ENCODE measurements at places on chromosomes 3 and 15. TPM values are rescaled to one million over a fixed set of nuclear protein-coding genes. Genes with fewer than 3 reads are reported as not detected.

GRCh38 chr3:186109897-186110803 is 1.3 kb upstream of the ETV5 start:
- peak; percentile 77 for DNase-seq

- no peak for DNase-seq
Measured at GRCh38 chr3:172918165-172918564, 167.6 kb downstream of the ECT2 start.

- no peak for DNase-seq
Measured at GRCh38 chr15:45088801-45089711, 24.9 kb downstream of the DUOX2 start.

DNA sequence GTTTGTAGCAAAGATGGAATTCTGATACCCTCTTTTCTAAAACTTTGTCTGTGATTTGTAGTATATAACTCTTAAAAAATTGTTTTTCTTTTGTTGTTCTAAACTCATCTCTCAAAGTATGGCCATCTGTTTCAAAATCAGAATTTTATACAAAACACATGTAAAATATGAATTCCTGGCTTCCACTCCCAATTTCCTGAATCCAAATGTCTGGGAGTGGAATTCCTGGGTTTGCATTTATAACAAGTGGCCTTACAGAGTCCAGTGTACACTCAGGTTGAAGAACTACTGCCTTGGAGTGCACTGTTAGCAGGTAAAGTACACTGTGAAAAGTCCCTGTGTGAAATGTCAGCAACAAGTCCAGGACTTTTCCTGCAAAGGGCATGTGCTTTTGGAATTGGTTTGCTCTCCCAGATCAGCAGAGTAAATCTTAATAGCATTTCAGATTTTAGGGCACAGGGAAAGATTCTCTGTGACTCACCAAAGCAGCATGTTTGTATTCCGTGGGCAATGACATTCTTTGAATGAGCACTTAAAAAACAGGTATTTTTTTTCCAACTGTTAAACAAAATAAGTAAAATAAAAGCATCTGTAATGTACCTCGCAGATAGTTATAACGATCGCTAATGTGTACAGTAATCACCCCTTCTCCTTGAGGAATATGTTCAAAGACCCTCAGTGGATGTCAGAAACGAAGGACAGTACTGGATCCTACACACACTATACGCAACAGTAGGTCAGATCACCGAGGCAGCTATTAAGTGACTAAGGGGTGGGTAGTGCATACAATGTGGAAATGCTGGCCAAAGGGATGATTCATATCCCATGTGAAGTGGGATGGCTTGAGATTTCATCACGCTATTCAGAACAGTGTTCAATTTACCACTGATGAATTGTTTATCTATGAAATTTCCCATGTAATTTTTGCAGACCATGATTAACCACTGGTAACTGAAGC is 2.0 kb upstream of the CLDN16 start:
- no peak for DNase-seq

GRCh38 chr3:55305696-55306485 is 181.2 kb downstream of the WNT5A start:
- no peak for DNase-seq

- no peak for DNase-seq
Measured at GRCh38 chr15:99603828-99604227, 38.0 kb downstream of the MEF2A start.

SLC15A2 gene
- total RNA-seq = 63.6 TPM
